H7 (cell line): ENCODE measurements at places on chromosomes 2 and 18.

DNA sequence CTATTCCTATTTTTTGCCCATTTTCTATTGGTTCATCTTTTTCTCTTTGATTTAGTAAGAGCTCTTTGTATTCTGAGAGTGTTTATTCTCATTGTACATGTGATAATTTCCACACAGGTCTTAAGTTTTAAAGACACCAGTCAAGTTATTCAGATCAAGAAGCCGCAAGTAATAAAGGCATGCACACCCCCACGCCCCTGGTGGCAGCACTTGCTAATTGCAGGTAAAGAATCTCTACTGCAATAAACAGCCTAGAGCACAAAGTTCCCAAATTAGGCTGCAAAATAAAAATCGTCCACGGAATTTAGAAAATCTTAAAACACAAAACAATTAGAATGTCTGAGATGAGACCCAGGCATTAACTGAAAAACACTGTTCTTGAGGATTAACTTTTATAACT lies 45.2 kb downstream of the ST3GAL5 start:
- peak; percentile 54 for DNase-seq

- DNase-seq, result no peak
These were observed 52.3 kb downstream of the DIS3L2 start for GRCh38 chr2:232013701-232014353.

DNA sequence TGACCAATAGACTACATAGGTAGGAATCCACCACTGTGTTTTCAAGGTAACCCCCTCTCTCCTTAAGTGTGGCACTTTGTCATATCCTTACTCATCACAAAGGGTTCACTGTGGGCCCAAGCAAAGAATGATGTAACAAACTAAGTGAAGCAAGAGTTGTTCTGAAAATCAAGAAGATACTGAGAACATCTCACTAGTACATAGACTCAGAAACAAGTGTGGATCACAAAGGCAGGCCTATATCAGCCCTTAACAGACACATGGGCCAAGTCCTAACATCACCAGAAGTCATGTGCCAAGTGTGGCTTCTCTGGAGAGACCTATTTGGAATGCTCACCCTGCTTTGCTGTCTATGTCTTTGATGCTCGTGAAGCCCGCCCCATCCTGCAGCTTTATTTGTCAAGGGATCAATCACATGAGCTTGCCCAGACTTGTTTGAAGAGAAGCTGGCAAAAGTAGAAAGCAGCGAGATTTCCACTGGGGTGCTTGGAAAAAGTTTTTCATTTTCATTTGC lies 131.2 kb upstream of the TTC39C start:
- no peak for DNase-seq

DNA sequence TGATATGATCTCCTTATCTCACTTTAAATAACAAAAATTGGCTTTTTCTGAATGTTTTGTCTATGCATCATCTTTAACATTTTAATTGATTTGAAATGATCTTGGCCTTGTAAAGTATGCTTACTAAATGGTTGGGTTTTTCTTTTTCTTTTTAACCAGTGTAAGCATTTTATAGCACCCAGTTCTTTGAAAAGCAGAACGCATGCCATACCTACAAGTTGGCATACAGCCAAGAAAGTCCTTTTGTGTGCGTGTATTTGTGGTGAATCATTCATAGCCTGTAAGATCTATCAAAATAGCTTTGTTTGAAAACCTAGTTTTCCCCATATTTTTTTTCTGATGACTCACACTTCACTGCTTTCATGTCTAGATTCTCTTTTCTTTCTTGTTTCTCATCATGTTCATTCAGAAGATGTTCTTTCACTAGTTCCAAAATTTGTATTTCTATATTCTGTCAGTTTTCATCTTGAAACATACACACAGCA lies 4.1 kb upstream of the VRK2 start:
- DNase-seq, result no peak

DNA sequence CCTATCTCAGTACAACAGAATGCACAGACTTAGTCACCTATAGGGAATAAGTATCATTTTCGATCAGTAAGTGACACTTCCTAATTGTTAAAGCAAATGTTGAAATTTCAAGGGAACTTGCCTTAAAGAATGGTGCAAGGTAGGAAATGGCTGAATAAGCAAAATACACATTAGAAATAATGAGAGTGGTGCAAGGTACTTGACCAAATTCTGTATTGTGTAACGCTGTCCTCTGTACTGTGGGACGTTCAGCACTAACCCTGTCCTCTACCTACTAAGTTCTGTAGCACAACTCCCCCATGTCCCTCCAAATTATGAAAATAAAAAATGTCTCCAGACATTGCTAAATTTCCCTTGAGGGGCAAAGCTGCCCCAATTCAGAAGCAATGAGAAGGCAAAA lies 19.4 kb downstream of the MMADHC start:
- DNase-seq, result no peak

DNA sequence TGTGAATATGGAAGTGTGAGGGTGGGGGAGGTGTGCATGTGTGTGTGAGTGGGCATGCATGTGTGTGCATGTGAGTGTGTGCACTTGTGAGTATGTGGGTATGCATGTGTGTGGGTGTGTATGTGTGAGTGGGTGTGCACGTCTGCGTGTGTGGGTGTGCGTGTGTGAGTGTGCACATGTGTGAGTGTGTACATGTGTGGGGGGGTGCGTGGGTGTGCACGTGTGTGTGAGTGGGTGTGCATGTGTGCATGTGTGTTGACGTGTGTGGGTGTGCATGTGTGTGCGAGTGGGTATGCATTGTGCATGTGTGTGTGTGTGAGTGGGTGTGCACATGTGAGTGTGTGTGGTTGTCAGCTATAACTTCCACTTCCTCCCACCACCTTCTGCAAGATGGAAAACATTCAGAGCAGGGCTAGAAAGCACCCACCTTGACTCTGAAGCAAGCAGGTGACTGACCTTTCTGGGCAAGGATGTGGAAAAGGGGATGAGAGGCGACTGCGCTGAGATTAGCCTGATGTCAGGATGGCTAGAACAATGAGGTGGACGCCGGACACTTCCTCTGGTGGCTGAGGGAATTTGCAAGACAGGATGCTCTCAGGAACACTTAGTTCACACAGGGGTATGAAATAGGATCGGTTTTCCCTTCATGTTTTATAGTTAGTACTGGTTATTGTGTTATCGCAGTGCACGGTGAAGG lies 103.6 kb downstream of the ACKR3 start:
- no peak for DNase-seq

GRCh38 chr18:78970774-78971333 lies 8.8 kb upstream of the SALL3 start:
- DNase-seq, result no peak
